Activated T-cell treated with anti-CD3 and anti-CD28 coated beads, Interleukin-2, amount 50 U/mL, for 24 hours (primary cell): ENCODE measurements at places on chromosomes 11 and 22.
A peak's percentile ranks its signal among the peaks of the same experiment; 100 is the strongest.

GRCh38 chr11:27858866-27859265, 158.6 kb upstream of the BDNF start:
- H3K27me3 ChIP-seq: no peaks in the 10 kb centered on the region
- no peaks in the 10 kb centered on the region for H3K4me1 ChIP-seq
- no peak overlapping the region for H3K4me3 ChIP-seq
- H3K36me3 ChIP-seq: no peaks in the 10 kb centered on the region
- no peak for DNase-seq
- no peak overlapping the region for H3K27ac ChIP-seq

DNA sequence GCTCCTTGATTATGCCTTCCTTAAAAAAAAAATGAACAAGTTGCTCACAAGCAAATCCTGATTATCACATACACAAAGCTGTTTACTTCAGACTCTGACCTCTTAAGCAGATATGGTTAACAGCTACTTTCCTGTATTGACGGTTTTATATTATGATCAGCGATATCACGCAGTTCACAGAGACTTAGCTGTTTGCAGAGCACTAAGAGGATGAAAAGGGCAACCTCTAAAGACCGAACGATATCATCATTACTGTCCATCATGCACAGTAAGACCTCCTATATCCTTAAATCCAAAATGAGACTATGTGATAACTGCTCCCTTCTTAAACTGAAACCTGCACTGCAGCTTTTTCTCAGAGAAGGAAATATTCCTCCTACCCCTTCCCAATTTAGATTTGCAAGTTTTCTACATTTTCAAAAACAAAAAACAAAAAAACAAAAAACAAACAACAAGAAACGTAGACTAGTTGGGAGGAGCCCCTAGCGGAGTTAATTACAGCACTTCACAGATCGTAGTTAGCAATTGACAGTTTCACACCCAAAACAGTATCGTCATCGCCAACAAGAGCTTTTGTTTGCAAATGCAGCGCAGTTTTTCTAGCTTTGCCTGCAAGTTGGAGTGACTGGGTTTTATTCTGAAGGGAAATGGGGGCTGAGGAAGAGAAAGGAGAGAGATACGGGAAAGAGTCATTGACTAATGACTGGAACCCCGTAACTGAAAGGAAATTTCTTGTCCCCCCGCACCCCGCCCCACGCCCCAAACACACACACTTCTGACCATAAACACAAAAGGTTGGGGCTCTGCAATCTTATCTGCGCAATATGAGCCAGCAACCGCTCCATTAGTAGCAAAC, 1.2 kb downstream of the DDX6 start:
- peak overlapping the region; percentile 97 for H3K4me3 ChIP-seq
- H3K4me1 ChIP-seq: peaks cover 38% of the 10 kb centered on the region
- peaks cover 67% of the 10 kb centered on the region for H3K36me3 ChIP-seq

GRCh38 chr11:56558574-56558973, 15.5 kb upstream of the OR5M11 start:
- no peak overlapping the region for H3K4me3 ChIP-seq
- no peak for DNase-seq
- no peak overlapping the region for H3K27ac ChIP-seq
- H3K36me3 ChIP-seq: no peaks in the 10 kb centered on the region
- no peaks in the 10 kb centered on the region for H3K4me1 ChIP-seq

DNA sequence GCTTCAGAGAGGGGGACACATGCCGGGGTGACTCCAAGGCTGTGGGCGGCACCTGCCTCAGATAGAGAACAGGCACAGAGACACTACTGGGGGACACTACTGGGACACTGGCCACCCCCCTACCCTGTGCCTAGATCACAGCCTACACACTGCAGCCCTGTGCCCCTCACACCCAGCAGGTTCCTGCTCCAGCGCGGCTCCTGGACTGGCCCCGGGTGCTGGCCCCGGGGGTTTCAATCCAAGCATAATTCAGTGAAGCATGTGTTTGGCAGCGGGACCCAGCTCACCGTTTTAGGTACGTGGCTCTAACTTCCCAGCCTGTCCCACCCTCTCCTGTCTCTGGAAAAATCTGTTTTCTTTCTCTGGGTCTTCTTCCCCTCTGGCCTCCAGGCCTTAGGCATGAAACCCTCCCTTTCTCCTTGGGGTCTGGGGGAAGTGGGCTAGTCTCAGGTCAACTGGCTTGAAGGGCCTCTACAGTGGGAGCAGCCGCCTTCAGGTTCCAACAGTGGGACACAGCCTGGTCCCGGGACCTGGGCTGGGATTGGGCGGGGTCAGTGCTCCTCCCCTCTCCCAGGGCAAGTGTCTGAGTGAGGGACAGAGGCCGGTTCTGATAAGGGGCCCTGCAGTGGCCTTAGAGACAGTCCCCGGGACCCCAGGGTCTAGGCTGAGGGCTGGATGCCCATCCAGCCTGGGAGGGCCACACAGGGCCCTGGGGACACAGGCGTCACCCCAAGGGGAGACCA, 98.8 kb downstream of the CRYBB2 start:
- no peaks in the 10 kb centered on the region for H3K36me3 ChIP-seq
- no peak for DNase-seq
- H3K27me3 ChIP-seq: peaks cover 8% of the 10 kb centered on the region
- no peaks in the 10 kb centered on the region for H3K4me1 ChIP-seq
- H3K27ac ChIP-seq: no peak overlapping the region

DNA sequence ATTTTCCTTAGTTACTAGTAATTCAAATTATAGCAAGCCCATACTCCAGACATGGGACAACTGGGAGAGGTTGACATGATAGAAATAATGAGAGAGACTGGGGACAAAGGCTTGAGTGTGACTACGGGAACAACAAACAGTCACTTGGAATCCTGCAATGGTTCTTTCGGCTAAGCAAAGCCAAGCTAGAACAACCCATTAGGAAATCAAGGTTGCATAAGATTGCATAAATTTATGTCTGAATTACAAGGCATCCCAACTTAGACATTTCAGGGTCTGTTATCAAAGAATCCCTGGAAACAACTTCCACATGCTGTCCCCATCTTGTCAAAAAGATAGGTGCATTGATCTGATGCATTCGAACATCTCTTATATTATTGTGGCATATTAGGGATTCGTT, 10.2 kb upstream of the NRGN start:
- no peak for DNase-seq
- no peak overlapping the region for H3K4me3 ChIP-seq
- no peaks in the 10 kb centered on the region for H3K36me3 ChIP-seq
- H3K27ac ChIP-seq: no peak overlapping the region
- peaks cover 10% of the 10 kb centered on the region for H3K4me1 ChIP-seq
- peaks cover 15% of the 10 kb centered on the region for H3K27me3 ChIP-seq

DNA sequence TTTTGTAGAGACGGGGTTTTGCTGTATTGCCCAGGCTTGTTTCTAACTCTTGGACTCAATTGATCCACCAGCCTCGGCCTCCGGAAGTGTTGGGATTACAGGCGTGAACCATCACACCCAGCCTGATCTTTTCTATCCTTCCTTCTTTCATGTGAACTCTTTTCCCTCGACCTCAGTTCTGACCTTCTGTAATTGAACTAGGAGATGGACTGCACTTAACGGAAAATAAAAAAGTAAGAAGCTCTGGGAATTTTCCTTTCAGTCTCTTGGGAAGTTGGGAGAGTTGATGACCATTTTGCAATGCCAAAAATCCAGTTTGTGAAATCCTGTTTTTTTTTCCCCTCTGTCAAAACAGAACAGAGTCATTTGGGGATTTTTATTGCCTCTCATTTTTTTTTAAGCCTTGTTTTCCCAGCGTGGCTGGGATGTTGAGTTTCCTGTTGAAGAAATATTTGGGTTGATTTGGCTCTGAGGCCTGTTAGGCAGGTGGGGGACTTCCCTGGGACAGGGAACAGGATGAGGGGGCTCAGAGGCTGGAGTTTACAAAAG, 26.9 kb upstream of the CYB5R3 start:
- H3K27me3 ChIP-seq: no peaks in the 10 kb centered on the region
- H3K4me1 ChIP-seq: peaks cover 4% of the 10 kb centered on the region
- H3K27ac ChIP-seq: no peak overlapping the region

DNA sequence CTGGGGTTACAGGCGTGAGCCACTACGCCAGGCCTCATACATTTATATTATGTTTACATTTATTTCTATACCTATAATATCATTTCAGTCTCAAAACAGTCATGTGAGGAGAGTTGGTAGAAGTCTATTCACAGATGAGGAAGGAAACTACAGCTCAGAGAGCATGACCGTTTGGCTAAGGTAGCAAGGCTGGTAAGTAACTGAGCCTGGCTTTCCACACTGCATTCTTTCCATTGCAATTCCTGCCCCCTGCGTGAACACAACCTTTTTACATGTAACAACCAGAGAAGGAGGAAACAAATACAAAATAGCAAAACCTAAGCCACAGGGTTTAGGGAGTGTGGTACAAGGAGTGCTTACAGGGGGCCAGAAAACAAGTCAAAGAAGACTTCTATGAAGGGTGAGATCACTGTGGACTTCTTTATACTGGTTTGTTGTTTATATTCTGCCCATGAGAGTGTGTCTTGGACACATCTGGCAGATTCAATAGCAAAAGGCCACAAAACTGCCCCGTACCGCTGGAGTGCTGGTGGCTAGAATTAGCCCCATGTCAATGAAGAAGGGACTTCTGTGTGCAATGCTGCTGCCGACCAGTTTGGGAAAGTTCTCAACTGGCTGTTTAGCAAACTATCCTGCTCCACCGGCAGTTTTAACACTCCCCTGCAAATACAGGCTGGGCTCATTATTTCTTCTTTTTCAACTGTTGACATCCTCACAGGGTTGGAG, 19.0 kb downstream of the MICAL3 start:
- DNase-seq: no peak
- no peak overlapping the region for H3K4me3 ChIP-seq
- no peak overlapping the region for H3K27ac ChIP-seq
- peaks cover 3% of the 10 kb centered on the region for H3K36me3 ChIP-seq
- peaks cover 5% of the 10 kb centered on the region for H3K27me3 ChIP-seq

GRCh38 chr11:126146454-126147192, 64.8 kb downstream of the RPUSD4 start:
- DNase-seq: no peak
- H3K4me1 ChIP-seq: no peaks in the 10 kb centered on the region
- no peak overlapping the region for H3K27ac ChIP-seq

GRCh38 chr11:128898580-128899344, 7.6 kb downstream of the KCNJ5 start:
- H3K4me1 ChIP-seq: no peaks in the 10 kb centered on the region
- peaks cover 19% of the 10 kb centered on the region for H3K27me3 ChIP-seq
- H3K27ac ChIP-seq: no peak overlapping the region

GRCh38 chr11:113350336-113351067, 36.1 kb downstream of the TTC12 start:
- no peak overlapping the region for H3K27ac ChIP-seq
- no peak for DNase-seq
- H3K4me3 ChIP-seq: no peak overlapping the region
- H3K27me3 ChIP-seq: no peaks in the 10 kb centered on the region
- peaks cover 90% of the 10 kb centered on the region for H3K36me3 ChIP-seq

DNA sequence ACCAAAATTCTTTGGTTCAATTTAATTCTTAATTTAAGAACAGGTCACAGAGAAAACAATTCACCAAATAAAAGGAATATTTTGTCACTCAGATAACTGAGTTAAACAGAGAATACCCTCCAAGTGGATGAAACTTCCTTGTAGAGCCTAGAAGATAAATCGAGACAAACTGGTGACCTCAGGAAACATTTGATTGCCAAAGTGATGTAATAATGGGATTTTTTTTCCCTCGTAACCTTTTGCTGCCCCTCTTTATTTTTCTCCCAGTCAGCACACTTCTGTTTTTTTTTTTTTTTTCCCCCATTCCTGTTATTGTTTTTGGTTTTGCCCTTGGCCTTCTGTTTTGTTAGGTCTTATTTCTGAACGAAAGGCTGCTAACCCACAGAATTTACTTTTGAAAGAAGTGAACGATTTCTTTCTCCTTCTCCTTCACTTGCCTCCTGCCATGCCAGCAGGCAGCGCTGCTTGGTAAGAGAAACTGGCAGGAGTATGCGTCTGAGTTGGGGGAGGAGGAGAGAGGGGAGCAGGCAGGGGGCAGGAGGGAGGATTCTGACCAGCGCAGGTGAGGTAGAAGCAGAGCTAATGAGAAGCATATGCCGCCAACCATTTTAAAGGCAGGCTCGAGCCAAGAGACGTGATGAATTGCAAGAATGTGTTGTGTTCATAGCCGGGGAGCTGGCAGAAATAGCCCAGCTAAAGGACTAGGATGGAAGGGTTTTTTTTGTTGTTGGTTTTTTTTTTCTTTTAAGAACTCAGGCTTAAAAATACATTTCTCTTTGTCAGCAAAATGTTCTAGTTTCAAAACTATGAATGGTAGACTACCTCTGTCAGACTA, 121.9 kb upstream of the MTMR2 start:
- H3K4me3 ChIP-seq: no peak overlapping the region
- no peak for DNase-seq
- H3K36me3 ChIP-seq: peaks cover 70% of the 10 kb centered on the region
- H3K4me1 ChIP-seq: peaks cover 62% of the 10 kb centered on the region

- H3K27me3 ChIP-seq: peaks cover 3% of the 10 kb centered on the region
- no peaks in the 10 kb centered on the region for H3K36me3 ChIP-seq
- no peak overlapping the region for H3K4me3 ChIP-seq
- no peak for DNase-seq
- H3K4me1 ChIP-seq: no peaks in the 10 kb centered on the region
These were observed 25.0 kb upstream of the MYEOV start for GRCh38 chr11:69268911-69269310.

DNA sequence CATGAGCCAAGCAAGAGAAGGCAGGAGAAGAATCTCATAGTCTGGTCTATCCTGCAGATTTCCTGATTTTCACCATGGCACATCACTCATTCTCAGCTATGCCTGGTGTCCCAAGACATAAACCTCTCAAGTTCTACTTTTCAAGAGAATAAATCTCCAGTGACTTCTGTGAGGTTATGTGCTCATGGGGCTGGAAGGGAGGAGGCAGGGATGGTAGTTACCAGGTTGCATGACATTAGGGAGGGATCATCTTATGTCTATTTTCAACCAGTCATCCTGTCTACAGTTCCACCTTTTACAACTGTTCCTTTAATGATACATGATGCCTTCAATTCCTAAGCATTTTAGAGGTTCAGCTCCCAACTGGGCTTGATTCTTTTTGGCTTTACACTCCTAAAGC, 297.7 kb downstream of the SOX6 start:
- H3K36me3 ChIP-seq: no peaks in the 10 kb centered on the region
- no peak overlapping the region for H3K27ac ChIP-seq
- DNase-seq: no peak
- no peaks in the 10 kb centered on the region for H3K27me3 ChIP-seq

- no peak overlapping the region for H3K4me3 ChIP-seq
- H3K27me3 ChIP-seq: peaks cover 22% of the 10 kb centered on the region
- H3K27ac ChIP-seq: no peak overlapping the region
- DNase-seq: no peak
These were observed 1.0 kb downstream of the MS4A4A start for GRCh38 chr11:60281485-60281884.

GRCh38 chr11:33909150-33909549, 17.3 kb upstream of the LMO2 start:
- H3K27ac ChIP-seq: no peak overlapping the region
- peaks cover 84% of the 10 kb centered on the region for H3K27me3 ChIP-seq
- no peak for DNase-seq
- H3K4me1 ChIP-seq: peaks cover 12% of the 10 kb centered on the region
- no peak overlapping the region for H3K4me3 ChIP-seq

- H3K4me3 ChIP-seq: no peak overlapping the region
- no peak for DNase-seq
- no peak overlapping the region for H3K27ac ChIP-seq
- H3K27me3 ChIP-seq: peaks cover 26% of the 10 kb centered on the region
- H3K4me1 ChIP-seq: peaks cover 8% of the 10 kb centered on the region
These were observed 2.9 kb downstream of the IL18 start for GRCh38 chr11:112161012-112161411.
